ENCODE measurements at places on chromosomes 7 and 10.

GRCh38 chr7:149004405-149005370 is 23.6 kb downstream of the PDIA4 start:
- DNase-seq, result no peak

DNA sequence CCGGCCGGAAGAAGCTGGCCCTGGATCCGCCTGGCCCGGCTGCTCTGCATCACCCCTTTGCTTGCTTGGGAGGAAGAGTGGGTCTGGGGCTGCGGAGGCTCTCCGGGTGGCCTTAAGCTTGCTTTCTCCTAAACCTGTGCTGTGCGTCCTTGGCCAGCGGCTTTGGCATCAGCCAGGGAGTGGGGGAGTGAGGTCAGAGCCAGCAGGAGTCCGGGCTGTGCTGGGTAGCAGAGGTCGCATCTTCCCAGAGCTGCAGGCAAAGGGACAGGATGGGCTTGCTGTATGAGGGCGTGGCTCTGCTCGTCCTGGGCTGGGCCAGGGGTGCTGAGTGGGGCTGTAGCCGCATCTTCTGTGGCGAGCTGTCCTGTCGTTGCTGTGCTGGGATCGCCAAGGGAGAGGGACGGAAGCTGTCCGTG is 21.1 kb downstream of the BNIP3 start:
- no peak for DNase-seq

DNA sequence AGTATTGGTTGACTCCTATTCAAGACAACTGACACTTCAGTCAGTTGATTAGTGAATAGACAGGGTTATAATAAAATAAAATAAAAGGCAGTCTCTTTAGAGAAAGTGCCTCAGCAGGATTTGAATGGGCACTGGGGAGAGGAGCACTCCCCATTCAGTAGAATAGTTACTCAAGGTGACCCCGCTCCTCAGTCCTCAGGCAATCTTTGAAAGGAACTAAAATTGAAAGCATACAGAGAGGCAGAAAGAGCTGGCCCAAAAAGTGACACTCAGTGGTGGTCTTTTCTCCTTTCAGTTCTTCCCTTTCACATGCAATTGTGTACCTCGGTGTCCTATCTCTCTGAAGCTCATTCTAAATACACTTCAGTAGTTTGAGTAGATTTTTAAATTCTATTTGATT is 47.4 kb upstream of the MACC1 start:
- DNase-seq, result no peak

- DNase-seq, result no peak
Observed at GRCh38 chr10:110834629-110835301, 37.0 kb upstream of the PDCD4 start.

- no peak for DNase-seq
Observed at GRCh38 chr10:132687181-132687892, 98.6 kb downstream of the NKX6-2 start.

- peak; percentile 88 for DNase-seq
Observed at GRCh38 chr7:55641273-55641691, 69.0 kb upstream of the VOPP1 start.

DNA sequence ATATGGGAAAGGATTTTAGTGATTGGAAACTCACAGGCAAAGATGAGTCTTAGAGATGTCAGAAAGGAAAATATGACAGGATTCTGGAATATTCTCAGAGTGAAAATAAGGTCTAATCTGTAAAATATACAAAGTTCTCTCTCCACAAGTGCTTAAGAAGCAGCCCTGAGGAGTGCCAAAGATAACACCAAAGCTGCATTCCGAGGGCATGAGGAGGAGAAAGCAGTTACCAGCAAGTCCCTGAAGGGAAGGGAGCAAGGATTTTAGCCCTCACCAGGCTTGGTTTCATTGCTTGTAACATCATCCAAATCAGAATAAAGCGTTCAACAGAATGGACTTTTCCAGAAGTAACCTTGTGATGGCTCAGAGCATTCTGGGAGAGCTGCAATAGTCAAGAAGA is 31.4 kb upstream of the DLX6 start:
- DNase-seq, result no peak

DNA sequence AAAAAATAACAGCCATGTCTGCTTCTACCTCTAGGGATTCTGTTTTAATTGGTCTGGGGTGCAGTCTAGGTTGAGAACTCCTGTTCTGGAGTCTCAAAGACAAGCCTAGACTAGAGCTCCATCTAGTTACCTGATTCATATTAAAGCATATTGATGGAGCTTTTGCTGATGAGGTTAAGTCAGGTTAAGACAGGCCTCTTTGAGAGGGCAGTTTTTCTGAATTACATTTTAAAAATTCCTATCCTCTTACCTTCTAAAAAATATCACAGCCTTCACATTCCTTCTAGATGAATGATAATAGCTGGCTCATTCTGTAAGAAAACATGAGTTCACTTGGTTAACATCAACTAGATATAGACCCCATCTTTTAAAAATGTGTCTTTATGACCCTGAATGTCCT is 28.9 kb downstream of the MGAM start:
- DNase-seq, result no peak

DNA sequence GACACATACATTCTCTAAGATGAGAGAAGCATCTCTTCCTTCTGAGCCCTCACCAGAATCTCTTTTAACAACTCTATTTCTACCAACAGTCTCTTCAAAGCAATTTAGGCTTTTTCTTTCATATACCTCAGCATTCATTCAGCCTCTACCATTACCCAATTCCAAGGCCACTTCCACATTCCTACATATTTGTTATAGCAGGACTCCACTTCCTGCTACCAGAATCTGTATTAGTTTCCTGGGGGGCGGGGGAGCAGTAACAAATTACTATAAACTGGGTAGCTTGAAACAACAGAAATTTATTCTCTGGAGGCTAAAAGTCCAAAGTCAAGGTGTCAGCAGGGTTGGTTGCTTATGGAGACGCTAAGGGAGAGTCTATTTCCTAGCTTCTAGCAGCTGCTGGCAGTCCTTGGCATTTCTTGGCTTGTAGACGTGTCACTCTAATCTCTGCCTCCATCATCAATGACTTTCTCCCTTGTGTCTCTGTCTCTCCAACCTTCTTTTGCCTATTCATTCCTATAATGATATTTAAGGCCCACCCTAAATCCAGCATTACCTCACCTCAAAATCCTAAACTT is 7.4 kb downstream of the PRPS1L1 start:
- DNase-seq, result no peak

GRCh38 chr7:44805950-44806349 is 9.5 kb downstream of the PPIA start:
- no peak for DNase-seq

DNA sequence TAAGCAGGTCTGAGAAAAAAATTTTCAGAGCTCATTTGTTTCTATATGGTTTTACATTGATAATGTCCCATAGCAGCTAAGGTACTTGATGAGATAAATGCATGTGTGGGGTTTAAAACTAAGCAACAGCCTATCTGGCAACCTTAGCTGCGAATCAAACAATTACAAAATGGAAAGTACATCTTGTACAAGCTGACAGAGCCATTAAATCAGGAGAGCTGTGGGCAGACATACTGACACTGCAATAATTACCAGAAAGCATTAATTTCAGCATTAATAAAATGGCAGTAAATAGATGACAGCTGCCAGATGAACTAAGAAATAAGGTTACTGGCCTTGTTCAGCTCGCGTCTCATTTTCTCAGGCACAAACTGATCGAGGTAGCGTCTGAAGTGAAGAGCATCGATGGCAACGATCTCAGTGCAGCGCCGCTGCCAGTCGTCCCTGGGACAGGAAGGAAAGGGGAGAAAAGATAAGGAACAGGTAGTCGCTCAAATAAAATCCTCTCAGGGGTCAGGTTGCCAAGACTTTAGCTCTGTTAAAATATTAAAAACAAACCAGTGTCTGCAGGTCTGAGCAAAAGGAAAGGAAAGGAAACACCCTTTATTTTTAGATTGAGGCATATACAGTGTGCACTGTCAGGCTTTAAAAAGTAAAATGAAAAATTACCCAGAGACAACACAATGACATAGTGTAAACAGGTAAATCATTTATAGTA is 79.7 kb upstream of the OGDHL start:
- DNase-seq, result peak; percentile 31

GRCh38 chr7:76272851-76273497 is 29.5 kb upstream of the HSPB1 start:
- DNase-seq, result no peak

- no peak for DNase-seq
Observed at GRCh38 chr10:127293640-127294039, 97.2 kb upstream of the INSYN2A start.

DNA sequence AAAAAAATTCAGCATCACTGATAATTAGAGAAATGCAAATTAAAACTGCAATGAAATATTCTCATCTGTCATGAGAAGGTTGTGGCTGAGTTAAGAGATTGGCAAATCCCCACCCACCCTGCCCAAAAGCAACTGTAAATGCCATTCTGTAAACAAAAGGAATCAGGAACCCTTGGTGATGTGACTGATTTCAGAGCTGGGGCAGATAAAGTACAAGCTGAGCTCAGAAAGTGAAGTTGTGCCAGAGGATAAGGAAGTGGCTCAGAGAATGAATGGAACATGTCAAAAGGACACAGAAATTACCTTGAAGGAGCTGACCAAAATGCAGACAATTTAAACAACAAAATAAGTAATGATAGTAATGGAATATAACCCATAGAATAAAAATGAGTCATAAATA is 32.7 kb upstream of the ARMS2 start:
- no peak for DNase-seq

DNA sequence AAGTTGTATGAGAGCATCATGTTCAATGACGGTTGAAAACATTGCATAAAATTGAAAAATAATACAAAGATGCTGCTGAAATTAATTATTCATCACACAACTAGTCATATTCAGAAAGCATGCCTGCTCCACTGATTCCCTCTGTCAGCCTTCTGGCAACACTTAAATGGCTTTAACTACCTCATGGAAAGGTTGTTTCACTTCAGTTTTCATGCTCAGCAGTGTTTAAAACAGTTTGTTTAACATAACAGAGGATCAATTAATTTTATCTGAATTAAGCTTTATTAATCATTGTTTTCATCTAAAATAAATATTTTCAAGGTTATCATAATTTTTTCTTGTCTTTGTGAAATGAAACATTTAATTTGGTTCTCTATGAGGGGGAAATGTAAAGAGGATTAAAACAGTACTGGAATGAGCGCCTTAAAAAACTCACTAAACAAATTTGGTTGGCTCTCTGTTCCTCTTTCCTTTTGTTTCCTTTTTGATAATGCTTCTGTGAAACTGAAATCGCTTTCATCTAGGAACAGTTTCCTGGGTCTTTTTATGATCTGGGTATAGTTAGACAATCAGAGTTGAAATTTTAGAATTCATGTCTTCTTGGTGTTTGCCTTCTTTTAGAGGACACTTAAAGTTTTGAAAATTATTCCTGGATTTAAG is 427.4 kb downstream of the SH2D4B start:
- peak; percentile 20 for DNase-seq

- DNase-seq, result no peak
Observed at GRCh38 chr10:29648983-29649268, 14.2 kb upstream of the SVIL start.

DNA sequence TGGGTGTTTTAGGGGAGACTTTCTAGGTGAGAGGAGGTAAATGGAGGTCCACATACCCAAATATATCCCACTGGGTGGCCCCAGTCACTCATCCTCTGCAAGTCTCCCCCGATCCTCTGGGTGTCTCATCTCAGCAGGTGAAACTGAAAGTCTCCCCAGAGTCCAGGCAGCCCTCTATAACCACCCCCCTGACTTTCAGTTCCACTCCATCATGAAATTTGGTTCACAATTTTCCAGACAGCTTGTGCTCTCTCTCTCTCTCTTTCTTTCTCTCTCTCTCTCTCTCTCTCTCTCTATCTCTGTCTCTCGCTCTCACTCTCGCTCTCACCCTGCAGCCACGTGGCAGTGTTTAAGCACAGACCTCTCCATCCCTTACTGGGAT is 56.7 kb upstream of the ELN start:
- no peak for DNase-seq

GRCh38 chr7:143085109-143085508 is 33.0 kb downstream of the OR6V1 start:
- no peak for DNase-seq

DNA sequence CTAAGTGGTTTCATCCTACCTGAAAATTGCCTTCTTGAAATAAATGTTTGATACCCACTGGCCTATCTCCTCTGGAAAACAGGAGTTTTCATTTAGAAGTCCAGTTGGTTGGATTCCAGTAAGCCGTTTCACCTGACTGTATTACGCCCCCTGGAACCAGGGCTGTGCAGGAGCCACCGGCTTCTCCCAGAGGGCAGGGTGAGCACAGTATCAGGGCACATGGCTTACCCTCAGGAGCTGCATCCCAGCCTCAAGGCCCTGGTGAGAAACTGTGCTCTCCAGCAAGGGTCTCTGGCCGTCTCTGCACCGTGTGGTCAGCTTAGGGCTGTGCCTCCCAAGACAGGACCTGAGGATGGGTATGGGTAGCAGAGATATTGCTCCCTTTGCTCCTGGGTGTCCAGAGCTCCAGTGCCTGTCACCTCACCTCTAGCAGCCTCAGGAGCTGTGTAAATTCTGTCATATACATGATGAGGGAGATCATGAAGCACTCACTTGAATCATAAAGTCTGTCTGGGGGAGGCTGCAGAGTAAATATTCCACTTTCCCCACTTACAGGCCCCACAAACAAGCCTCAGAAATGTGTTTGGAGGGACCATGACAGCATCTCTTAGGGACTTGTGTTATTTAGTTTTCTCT is 109.6 kb upstream of the SAMD8 start:
- DNase-seq, result no peak

- DNase-seq, result peak; percentile 75
Observed at GRCh38 chr10:79250259-79250658, 97.0 kb upstream of the PPIF start.

DNA sequence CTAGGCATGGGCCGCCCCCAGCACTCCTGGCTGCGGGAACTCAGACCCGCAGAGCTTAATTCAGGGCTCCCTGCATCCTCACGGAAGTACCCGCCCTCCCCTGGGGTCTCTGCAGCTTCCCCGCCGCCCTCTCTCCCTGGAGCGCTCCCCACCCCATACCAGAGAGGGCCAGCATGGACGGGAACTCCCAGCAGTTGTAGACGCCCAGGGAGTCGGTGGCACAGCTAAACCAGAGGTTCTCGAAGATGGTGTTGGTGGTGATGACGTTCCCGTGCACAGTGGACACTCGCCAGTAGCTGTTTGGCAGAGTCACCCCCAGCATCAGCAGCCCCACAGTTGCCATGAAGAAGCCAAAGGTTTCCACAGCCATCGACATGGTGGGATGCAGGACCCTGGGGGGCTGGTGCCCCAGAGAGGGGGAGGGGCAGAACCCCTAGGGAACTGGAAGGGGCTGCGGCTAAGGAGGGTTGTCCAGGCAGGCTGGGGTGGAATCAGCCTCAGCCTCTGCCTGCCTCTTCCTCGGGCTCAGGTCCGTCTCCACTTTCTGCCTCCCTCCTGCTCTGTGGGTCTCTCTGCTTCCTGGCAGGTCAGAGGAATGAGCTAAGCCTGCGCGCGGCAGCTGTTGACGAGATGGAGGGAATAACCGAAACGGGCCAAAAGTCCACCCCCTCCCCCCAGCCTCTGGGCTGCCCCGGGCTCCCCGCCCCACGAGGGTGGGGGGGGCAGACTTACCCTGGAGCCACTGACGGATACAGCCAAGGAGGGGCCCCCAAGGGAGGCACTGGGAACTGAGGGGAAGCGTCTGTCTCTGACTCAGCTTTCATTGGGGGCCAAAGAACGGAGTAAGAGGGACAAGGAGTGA is at the start of gene CLDN15:
Gene CLDN15 (minus strand): TSS at position 597 of the 862 bp plus-strand sequence. CDS start 221 bp downstream, at position 376.
- no peak for DNase-seq
